ENCODE measurements at places on chromosomes 4 and X. TPM values are rescaled to one million over a fixed set of nuclear protein-coding genes. Genes with fewer than 3 reads are reported as not detected.

- no peak for DNase-seq
- H3K27ac ChIP-seq = no peak overlapping the region
- no peaks in the 10 kb centered on the region for H3K27me3 ChIP-seq
- H3K36me3 ChIP-seq = no peaks in the 10 kb centered on the region
- peaks cover 8% of the 10 kb centered on the region for H3K4me1 ChIP-seq
Observed at GRCh38 chr4:40500781-40501180, 128.9 kb downstream of the RBM47 start.

- H3K27ac ChIP-seq = no peak overlapping the region
- H3K36me3 ChIP-seq = no peaks in the 10 kb centered on the region
- DNase-seq = no peak
- no peak overlapping the region for H3K4me3 ChIP-seq
Observed at GRCh38 chrX:108946531-108946930, 210.2 kb upstream of the IRS4 start.

DNA sequence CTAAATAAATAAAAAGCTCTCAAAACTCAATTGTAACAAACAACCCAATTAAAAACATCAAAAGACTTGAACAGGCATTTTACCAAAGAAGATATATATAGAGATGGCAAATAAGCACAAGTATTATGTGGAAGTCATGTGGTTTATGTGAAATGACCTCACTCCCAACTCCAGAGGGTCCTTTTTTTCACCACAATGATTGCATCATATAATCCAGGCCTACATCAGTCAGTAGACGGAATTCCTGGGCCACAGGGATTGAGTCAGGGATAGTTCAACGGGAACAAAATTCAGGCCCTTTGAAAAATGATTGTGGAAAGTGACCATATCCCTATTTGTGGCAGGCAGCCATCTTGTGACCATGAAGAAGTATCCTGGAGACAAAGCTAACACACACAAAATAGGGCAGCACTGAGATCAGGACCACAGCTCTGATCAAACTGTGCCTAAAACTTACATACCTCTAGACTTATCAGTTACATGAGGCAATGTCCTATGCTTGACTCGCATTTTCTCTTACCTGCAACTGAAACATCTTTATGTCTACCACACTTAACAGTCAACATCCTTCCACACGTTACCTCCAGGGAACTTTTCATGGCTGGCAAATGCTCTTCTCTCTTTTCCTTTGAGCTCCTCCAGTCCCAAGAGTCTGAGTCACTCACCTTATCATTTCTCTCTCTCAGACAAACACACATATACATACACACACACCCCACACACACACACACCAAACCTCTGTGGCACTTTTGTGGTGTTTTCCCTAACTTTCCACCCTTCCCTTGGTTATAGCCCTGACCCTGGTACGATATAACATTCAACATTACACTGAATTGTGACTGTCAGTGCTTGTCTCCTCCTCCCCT, 113.5 kb downstream of the PHF8 start:
- H3K4me1 ChIP-seq = no peaks in the 10 kb centered on the region
- H3K27me3 ChIP-seq = no peaks in the 10 kb centered on the region
- no peak overlapping the region for H3K4me3 ChIP-seq

CSAG2 gene
- total RNA-seq = not detected

DNA sequence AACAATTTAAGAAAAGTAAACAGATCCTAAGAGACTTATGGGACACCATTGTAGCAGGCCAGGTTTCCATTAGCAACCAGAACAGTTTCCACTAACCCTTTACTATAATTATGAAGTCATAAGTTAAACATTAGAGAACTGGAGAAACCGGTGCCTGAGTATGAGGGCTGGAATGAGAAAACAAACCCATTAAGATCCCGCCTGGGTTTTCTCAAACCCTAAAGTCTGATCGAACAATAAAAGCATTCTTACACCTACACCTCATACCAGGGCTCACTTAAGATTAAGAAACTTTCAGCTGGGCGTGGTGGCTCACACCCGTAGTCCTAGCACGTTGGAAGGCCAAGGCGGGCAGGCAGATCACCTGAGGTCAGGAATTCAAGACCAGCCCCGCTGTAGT, 13.7 kb upstream of the DHX15 start:
- no peaks in the 10 kb centered on the region for H3K4me1 ChIP-seq
- H3K4me3 ChIP-seq = no peak overlapping the region
- DNase-seq = no peak
- H3K27ac ChIP-seq = no peak overlapping the region
- no peaks in the 10 kb centered on the region for H3K36me3 ChIP-seq
- no peaks in the 10 kb centered on the region for H3K27me3 ChIP-seq

DNA sequence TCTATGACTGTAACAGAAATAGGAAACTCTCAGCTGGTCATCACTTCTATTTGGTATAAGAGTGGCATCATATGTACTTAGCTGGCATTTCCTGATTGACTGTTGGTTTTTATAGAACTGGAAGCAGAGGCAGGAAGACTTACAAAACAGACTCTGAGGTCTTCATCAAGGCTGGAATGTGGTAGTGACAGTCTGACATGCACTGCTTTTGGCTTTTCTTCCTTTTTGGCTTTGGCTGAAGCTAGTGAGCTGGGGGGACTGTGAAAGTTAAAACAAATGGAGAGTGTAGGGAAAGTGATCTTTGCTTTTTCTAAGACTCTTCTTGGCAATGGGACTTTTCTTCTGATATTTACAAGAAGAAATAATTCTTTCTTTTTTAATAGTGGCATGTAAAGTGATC, 121.1 kb upstream of the SLC4A4 start:
- H3K36me3 ChIP-seq = no peaks in the 10 kb centered on the region
- no peak overlapping the region for H3K4me3 ChIP-seq
- H3K27me3 ChIP-seq = no peaks in the 10 kb centered on the region
- no peak for DNase-seq

DNA sequence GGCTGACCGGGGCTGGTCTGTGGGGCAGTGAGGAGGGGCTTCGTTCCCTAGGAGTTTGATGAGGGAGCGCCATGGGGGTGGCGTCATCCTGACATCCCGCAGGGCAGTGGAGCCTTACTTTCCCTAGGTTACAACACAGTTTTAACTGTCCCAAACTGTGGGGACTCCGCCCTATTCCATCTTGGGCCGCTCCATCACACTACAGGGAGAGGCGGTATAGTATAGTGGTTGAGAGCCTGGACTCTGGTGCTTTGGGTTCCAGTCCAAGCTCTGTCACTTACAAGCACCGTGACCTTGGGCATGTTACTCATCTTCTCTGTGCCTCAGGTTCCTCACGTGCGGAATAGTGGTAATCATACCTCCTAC, 44.2 kb downstream of the ZNF185 start:
- no peaks in the 10 kb centered on the region for H3K27me3 ChIP-seq
- no peak overlapping the region for H3K27ac ChIP-seq
- H3K36me3 ChIP-seq = no peaks in the 10 kb centered on the region
- DNase-seq = no peak
- H3K4me3 ChIP-seq = peak overlapping the region; percentile 51
